ENCODE measurements at places on chromosomes 12 and 14.

DNA sequence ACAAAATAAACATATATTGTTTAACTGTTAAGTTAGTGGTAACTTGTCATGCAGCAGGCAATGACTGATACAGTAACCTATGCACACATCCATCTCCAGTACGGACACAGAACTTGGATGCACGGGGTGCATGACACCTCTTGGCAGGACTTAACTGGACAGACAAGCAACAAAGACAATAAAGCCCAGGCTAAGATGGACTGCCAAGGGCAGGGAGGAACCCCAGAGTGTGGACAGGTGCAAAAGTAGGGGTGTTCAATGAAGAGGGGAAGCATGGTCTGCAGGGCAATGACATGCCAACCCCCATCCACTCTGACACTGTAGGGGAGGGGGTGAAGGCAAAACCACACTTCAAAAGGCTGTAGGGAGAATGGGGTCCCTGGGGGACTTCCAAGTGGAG is 11.7 kb downstream of the SSH1 start:
- no peak for DNase-seq

DNA sequence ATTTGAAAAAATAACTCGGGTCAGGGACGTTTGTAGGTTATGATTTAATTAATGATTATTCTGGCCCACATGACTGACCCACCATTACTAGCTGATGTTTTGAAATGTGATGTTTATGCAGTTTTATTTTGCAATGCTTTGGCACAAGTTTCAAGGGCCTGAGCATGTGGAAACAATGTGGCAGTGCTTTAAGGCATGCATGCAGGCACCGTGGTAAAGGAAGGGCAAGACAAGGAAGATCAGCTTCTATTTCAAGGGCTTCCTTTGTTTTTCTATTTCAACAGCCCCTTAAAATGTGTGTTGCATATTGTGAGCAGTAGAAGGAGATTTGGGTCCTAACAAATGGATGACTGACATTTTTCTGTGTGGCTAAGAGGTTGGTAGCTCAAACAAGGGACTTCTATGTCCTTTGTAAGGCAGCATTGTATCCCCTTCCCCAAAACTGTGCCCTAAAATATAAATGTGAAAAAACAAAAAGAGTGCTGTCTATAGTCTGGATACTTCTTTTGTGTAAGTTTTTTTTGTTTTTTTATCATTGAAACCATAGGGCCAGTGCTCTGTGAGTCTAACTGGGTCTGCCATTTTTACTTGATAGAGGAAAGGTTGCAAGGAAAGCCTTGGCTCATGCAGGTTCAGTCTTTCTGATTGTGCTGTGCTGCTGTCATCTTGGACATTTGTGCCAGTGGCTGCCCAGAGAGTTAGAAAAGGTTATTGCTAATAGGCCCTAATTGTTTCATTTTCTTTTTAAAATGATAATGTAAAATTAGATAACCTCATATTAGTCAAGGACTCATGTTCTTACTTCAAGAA is 103.5 kb downstream of the FGD4 start:
- DNase-seq = no peak

DNA sequence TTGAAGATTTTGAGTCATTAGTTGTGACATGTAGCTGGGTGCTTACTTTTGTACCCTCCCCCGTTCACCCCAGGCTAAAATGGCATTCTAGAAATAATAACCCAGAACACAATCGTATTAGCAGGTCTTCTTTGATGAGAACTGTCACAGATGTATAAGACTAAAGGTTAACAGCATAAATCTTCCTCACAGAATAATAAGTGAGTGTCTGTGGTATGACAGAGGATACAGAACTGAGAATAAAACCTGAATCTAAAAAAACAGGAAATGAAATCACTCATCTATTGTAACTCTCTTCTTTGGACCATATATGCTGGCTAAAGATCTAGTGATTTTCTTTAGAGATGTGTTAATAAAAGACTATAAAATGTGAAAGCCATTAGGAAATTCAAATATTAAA is 746.6 kb downstream of the LRFN5 start:
- no peak for DNase-seq

GRCh38 chr12:129300011-129300410 is 446.7 kb downstream of the GLT1D1 start:
- no peak for DNase-seq

GRCh38 chr14:95946867-95947266 is 70.2 kb downstream of the TUNAR start:
- DNase-seq = no peak

DNA sequence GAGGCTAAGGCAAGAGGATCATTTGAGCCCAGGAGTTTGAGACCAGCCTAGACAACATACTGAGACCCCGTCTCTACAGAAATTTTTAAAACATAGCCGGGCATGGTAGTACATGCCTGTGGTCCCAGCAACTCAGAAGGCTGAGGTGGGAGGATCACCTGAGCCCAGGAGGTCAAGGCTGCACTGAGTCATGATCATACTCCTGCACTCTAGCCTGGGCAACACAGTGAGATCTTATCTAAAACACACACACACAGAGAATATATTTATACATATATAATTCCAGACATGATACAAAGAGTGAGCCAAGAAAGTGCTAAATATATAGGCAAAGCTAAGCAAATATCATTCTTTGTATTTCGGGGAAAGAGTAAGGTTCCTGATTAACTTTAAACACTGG is 9.4 kb downstream of the ZFC3H1 start:
- DNase-seq = no peak

GRCh38 chr12:99983456-99984258 is 1.1 kb downstream of the ANKS1B start:
- no peak for DNase-seq

DNA sequence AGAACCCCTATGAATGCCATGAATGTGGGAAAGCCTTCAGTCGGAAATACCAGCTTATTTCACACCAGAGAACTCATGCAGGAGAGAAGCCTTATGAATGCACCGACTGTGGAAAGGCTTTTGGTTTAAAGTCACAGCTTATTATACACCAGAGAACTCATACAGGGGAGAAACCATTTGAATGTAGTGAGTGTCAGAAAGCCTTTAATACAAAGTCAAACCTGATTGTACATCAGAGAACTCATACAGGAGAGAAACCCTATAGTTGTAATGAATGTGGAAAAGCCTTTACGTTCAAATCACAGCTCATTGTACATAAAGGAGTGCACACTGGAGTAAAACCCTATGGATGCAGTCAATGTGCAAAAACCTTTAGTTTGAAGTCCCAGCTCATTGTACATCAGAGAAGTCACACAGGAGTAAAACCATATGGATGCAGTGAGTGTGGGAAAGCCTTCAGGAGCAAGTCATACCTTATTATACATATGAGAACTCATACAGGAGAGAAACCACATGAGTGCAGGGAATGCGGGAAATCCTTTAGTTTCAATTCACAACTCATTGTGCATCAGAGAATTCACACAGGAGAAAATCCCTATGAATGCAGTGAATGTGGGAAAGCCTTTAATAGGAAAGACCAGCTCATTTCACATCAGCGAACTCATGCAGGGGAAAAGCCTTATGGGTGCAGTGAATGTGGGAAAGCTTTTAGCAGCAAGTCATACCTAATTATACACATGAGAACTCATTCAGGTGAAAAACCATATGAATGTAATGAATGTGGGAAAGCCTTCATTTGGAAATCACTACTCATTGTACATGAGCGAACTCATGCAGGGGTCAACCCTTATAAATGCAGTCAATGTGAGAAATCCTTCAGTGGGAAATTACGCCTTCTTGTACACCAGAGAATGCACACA is 22.3 kb downstream of the ZNF268 start:
- no peak for DNase-seq

DNA sequence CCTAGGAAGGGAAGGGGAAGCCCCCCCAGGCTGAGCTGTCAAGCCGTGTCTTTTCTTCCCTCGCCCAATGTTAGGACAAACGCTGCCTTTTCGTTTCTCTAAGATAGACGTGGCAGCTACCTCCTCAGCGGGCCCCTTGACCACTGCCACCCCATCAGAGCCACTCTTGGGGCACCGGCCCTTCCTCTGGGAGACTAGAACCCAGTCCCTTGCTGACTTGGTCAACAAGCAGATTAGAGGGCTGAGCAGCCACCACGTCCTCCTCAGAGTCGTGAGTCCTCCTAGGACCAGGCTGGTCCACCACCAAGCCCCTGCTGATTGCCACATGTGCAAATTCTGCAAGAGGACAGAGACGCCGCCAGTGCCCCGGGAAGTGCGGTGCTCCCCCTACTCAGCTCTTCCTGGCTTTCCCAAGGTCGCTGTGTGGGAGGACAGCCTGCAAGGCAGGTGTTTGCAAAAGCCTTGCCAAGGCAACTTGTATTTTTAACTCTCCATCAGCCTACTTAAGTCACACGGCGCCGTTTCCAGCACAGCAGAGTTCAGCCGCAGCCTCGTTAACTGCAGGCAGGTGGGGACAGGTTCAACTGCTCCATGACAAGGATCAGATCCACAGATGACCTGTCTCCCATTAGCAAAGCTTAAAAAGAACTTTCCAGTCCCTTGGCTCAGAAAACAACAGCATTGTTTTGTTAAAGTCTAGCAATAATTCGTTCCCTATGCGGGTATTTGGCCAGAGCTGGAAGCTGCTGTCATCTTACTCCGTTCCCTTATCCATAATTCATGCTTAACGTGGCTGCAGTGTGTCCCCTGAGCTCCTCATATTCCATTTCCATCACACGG is 65.6 kb downstream of the TESC start:
- DNase-seq = no peak

- DNase-seq = no peak
Measured at GRCh38 chr12:40942326-40942725, 245.8 kb upstream of the PDZRN4 start.

GRCh38 chr14:86672080-86672479 is 1142.1 kb downstream of the FLRT2 start:
- no peak for DNase-seq

DNA sequence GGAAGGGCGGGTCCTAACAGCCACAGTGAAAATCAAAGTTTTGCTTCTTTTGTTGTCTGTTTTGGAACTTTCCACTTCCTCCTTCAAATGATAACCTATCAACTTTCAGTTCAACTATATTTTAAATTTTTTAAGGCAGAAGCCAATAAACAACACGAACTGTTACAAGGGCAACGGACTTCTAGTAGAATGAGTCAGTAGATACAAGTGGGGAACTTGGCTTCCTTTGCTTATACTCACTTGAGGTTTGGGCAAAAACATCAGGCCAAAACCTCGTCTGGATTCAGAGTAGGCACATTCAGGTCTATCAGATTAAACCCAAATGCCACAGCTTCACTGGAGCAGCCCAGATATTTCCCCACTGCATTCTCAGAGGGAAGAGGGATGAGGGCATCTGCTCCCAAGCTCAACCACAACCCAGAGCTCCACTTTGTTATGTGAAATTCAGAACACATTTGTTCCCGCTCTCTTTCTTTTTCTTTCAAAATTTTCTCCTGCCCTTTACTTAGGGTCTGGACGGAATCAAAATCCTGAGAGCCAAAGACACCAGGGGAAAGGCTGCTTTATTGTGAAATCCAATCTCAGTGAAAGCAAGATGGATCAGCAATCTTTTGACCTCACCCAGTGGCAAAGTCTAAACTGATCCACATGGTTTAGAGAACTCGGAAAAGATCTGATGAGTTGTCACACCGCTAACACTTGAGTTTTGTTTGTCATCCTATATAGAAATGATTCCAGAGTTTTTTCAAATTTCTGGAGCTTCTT is 152.5 kb upstream of the BTG1 start:
- DNase-seq = no peak

- no peak for DNase-seq
Measured at GRCh38 chr12:65826353-65827171, 2.3 kb downstream of the HMGA2 start.

DNA sequence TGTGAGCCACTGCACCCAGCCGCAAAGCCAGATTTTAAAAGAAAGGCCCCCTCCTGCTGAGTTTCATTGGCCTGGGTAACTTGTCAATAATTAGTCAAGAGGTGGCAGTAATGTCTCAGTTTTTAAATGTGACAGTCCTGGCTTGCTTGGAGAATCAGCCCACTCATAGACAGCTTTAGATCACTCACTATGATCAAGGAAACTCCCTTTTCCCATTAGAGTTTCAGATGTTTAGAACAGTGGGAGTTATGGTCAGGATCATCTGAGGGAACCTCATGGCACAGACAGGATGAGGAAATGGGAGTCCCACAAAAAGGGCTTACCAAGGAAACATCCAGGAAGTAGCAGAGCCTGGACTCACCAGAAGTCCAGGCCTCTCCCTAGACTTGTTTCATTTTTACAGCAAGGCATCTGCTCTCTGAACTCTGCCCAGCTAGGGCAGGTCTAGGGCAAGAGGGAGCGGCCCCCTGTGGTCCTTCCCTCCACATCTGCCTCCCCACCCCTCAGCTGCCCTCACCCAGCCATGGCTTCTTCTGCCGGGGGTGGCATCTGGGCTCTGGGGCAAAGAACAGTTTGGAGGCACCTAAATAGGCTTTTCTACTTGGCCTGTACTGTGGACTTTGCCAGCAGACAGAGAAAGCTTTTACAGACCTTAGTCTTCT is 11.2 kb downstream of the BCL2L14 start:
- no peak for DNase-seq

DNA sequence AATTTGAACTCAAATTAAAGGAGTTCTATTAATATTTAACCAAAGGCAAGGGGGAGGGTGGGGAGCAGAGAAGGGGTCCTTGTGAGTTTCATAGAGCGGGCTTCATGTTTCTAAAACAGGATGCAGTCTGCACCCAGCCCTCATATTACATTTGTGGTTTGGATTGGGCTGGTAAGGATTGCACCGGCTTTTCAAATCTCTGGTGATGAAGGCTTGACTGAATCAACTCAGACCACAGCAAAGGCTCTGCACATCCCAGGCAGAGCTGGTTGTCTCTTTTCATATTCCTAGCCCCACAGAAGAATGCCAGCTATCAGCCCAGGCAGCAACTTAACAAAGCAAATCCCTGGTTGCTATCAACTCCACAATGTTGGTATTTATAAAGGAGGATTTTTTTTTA is 1221.4 kb downstream of the VRK1 start:
- DNase-seq = no peak

- no peak for DNase-seq
Measured at GRCh38 chr12:47610686-47611252, 95.1 kb downstream of the RPAP3 start.

GRCh38 chr12:124622331-124622730 is 54.9 kb upstream of the NCOR2 start:
- no peak for DNase-seq

GRCh38 chr12:54840244-54840865 is 14.0 kb upstream of the MUCL1 start:
- DNase-seq = no peak

DNA sequence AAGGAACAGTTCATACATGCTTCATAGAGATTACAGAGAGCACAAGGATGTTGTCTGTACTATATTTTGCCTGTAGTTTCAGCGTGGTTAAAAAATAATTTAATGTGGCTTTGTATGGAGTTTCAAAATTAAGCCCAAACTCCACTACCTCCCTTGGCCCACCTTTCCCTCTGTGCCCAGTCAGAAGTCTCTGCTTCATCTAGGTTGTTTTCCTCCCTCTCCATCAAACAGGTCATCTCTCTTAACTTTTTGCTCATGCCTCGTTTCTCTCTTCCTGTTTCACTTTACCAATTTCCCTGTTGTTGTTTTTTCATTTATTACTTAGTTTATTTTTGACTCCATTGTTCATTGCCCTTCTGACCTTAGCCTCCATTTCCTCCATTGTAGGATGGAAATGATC is 94.9 kb upstream of the NEDD1 start:
- DNase-seq = no peak
